ENCODE measurements at places on chromosomes 12 and 14.

DNA sequence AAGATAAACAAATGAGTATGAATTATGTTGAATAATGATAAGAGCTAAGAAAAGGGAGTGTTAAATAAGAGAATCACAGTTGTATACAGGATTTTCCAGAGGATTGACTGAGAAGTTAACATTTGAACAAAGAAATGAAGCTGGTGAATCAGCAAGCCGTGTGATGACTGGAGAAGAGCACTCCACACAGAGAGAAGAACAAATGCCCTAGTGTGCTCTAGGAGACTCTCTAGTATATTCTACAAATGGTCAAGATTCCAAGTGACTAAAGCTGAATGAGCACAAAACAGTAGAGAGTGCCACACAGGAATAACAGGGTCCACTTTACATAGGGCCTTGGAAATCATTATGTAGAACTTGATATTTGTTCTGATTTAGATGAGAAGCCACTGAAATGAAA, 587.1 kb upstream of the ATXN7L3B start:
- no peak for DNase-seq

DNA sequence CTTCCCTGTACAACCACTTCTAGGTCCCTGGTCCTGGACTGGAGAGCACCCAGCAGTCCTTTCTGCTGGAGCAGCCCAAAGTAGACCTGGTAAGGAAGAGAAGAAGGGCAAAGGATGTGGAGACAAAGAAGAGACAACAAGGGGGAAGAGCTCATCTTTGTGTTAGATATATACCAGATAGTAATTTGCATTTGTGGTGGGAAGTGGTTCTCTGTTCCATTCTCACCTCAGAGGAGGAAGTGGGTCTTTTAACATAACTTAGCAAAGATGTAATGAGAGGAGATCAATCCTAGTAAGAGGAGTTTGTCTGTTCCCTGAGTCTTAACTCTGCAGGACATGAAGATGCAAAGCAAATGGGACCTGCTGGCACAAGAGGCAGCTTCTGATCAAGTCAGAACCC, 8.0 kb downstream of the CCDC198 start:
- no peak for DNase-seq

DNA sequence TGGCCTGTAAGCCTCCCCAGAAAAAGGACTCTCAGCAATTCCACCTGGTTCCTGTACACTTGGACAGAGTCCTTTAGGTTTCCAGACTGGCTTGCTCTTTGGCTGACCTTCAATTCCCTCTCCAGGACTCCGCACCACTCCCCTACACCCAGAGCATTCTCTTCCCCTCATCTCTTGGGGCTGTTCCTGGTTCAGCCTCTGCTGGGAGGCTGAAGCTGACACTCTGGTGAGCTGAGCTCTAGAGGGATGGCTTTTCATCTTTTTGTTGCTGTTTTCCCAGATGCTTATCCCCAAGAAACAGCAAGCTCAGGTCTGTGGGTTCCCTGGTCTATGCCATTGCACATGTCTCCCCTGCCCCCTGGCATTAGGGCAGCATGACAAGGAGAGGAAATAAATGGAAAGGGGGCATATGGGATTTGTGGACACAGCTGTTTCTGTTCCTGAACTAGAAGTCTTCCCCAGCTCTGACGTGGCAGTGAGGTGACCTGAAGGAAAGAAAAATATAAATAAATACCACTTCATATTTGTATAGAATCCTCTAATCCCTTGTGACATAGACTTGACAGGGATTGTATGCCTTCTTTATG, 1.3 kb downstream of the RNASE7 start:
- DNase-seq, result no peak

DNA sequence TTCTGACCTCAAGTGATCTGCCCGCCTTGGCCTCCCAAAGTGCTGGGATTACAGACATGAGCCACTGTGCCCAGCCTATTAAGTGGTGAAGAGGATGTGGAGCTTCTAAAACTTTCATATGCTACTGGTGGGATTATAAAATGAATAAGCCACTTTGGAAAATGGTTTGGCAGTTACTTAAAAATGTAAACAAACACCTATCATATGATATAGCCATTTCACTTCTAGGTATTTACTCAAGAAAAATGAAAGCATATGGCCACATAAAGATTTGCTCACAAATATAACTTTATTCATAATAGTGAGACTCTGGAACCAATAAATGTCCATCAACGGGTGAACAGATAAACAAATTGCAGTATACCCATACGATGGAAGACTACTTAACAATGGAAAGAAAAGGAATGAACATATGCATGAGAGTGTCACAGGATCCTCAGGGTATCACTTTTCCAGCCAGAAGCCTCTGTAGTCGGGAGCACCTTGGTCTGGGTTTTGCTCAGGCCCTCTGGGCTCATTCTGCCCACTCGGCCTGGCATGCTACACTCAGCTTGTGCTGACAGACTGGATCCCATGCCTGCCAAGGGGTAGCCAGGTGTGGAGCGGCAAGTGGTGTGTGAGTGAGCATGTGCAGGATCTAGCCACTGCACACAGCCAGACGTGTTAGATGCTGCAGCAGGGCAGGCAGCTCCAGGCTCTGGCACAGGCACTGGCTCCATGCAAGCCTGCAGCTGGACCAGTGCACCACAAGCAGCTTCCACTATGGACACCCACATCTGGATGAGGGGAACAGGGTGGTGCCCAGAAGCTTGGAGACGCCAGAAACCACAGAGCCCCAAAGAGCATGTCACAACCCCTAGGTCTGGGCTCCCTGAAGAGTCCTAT, 213.2 kb upstream of the DIO3 start:
- no peak for DNase-seq

- no peak for DNase-seq
These were observed 104.7 kb downstream of the VEZT start for GRCh38 chr12:95322326-95322725.

DNA sequence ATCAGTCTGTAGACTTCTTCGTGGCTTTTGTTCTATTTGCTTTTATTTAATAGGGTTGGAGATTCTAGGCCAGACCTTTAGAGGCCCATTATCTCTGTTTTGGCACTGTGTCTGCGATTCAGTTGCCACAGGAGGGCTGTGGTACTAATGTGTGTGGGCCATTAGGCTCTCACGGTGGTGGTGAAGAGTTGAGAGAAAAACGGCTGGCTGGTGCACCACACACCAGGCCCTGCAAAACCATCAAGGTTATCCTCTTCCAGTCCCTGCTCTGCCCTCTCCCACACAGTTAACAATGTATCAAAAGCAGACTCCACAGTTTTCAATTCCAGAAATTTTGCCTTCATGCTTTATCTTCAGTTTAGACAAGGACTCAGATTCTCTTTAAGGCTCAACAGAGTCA, 97.7 kb downstream of the MYF5 start:
- DNase-seq, result no peak

GRCh38 chr14:80260645-80261044, 49.3 kb upstream of the DIO2 start:
- DNase-seq, result no peak

GRCh38 chr12:89760783-89761182, 52.1 kb upstream of the ATP2B1 start:
- DNase-seq, result no peak

DNA sequence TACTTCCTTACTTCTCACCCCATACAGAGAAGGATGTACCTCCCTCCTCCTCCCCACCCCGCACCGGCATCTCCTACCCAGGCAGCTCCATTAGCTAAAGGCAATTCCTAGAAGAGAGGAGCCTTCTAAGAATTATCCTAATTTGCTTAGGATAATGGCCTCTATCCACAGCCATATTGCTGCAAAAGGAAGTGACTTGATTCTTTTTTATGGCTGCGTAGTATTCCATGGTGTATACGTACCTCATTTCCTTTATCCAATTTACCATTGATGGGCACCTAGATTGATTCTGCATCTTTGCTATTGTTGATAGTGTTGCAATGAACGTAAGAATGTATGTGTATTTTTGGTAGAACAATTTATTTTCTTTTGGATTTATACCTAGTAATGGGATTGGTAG, 189.7 kb downstream of the PCNX1 start:
- DNase-seq, result no peak

GRCh38 chr14:103562429-103563225, at the start of the genes BAG5 and COA8:
TSS of gene BAG5 (minus strand) at chr14:103562657. CDS start at chr14:103561164, 1,493 bp downstream.
TSS of gene COA8 (plus strand) at chr14:103562960. CDS start at chr14:103563002, 42 bp downstream.
- DNase-seq, result peak; percentile 98

DNA sequence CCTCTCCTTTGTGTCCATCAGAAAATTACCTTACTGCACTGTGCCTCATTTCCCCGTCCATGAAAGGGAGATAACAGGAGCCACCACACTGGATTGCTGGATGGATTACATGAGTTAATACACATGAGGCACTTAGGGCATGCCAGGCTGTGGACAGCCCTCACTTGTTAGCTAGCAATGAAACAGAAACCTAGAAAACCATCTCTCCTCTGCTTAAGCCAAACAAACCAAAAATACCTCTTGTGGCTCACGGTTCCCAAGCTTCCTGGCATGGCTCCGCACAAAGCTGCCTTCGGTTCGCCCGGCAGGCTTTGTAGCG, 660 bp upstream of the HCFC2 start:
- DNase-seq, result no peak

- DNase-seq, result no peak
These were observed 23.0 kb downstream of the ZBTB39 start for GRCh38 chr12:56983386-56983785.

DNA sequence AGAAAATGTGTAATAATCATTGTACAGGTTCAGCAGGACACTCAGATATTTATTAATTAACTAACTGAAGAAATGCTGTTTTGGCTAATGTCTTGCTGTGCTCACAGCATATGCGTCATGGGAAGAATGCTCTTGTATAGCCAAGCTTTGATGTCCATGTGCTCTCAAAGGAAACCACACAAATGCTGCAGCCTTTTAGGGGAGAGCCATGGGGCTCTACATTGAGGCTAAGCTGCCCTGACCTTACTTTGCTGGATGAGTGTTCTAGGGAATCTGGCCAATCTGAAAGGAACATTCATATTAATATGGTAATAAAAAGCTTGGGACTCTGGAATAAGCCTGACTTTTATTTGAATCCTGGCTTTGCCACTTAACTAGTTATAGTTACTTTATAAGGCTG, 9.5 kb upstream of the CRADD start:
- no peak for DNase-seq

DNA sequence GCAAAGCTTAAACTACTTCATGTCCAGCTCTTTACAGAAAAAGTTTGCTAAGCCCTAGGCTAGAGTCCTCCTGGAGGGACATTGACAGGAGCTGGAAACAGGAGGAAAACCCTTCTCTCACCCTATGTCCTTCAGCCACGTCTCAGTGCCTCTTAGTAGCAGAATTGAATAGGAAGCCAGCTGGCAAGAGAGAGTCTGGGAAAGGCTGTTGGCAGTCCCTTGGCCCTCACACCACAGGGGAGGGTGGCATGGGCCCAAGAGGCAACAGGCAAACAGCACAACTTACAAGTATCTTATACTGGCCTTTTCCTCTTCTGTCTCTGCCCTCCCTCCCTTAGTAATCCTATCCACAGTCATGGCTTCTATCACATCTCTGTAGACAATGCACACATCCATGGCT, 27.7 kb upstream of the DHRS2 start:
- no peak for DNase-seq

GRCh38 chr14:65627315-65627714, 214.8 kb downstream of the FUT8 start:
- no peak for DNase-seq

DNA sequence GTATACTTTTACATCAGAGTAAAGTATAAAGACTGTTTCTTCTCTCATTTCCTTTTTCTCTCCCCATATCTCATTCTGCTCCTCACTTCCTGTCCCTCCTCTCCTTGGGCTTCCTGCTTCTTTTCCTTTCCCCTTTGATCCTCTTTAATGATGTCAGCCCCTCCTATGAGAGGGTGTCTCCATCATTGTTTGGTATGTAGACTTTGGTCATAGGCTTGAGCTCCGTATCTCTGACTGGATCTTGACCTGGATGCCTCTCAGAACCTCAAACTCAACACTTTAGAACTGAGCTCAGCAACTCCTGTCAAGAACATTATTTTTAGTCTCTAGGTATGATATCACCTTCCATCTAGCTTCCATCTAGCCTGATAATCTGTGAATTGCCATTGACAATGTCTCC, 50.3 kb downstream of the AKAP6 start:
- no peak for DNase-seq

DNA sequence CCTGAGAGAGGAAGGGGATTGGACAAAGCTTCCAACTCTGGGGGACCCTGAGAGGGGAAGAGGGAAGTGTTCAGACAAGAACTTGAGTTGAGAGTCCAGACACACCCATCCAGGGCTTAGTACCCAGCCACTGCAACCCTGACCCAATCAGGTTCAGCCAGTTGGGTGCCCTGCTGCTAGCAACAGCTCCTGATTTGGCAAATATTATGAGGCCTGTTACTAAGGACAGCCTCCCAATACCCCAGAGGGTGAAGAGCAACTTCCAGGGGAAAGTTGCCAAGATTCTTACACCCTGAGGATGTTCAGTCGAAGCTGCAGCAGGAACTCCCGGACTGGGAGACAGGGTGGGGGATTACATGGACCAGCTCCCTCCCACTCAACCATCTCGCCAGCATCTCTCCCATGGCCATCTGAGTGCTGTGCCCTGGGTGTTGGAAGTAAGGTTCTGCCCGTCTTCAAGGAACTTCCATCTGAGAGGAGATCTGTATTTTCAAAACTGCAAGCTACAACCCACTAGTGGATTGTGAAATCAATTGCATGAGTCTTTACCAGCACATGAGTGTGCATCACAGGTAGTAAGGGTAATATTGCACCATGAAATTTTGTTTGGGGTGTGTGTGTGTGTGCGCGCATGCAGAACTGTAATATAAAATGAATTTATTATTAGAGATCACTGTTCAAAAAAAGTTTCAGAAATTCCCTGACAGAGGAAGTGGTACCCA, 11.5 kb upstream of the KRT78 start:
- no peak for DNase-seq

DNA sequence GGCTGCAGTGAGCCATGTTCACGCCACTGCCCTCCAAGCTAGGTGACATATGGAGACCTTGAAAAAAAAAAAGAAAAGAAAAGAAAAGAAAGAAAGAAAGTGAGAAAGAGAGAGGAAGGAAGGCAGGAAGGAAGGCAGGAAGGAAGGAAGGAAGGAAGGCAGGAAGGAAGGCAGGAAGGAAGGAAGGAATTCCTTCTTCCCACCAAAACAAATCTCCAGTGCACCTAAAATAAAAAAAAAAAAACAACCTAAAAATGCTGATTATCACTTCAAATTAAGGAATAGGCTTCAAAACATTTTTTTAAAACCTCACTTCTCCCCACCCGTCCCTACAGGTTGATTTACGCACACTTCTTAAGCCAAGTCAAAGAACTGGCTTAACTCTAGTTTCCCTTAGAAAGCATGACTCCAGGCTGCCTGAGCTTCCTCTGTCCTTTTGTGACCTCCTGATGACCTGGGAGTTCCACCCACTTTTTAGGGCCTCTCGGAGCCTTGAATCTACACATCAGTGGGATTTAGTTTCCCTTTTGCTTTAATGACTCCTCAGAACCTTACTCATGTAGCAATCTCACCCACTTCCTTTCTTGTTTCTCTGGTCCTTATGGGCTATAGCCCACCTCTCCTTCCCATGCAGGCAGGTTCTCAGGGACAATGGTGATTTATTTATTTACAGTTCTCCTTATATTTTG, 18.6 kb downstream of the DUSP6 start:
- DNase-seq, result no peak

Data from GM13977 (cell line).